ENCODE measurements at places on chromosomes 2 and 18.

GRCh38 chr18:36066686-36067054, 689 bp downstream of the RPRD1A start:
- no peak for DNase-seq

DNA sequence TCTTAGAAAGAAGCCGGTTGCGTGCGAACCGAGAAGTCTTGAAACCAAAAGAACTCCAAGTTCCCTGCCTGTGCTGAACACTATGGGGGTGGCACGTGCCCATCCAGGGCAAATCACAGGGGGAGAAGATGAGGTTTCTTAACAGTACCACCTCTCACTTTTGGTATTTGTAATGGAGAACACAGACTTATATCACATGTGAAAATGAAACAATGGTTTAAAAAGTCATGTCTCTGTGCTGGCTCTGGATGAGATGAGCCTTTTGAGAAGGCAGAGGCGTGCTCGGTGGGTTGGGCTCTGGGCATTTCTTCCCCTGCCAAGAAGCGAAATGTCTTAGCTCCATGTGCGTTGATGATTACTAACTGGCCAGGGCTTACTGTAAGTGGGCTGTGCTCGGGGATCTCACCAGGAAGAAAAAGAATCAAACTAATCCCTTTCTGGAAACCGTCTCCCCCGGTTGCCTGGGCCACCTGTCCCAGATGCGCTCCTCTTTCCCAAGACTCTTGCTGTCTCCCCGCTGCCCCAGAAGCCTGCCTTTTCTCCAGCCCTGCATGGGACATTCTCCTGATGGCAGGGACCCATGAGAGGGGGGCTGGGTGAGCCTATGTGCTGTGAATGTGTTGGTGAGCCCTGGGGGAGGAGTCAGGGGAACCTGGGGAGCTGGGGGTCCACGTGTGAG, 252.9 kb downstream of the PRKCE start:
- DNase-seq, result no peak

GRCh38 chr2:109304242-109304641, 175.2 kb downstream of the SH3RF3 start:
- no peak for DNase-seq

DNA sequence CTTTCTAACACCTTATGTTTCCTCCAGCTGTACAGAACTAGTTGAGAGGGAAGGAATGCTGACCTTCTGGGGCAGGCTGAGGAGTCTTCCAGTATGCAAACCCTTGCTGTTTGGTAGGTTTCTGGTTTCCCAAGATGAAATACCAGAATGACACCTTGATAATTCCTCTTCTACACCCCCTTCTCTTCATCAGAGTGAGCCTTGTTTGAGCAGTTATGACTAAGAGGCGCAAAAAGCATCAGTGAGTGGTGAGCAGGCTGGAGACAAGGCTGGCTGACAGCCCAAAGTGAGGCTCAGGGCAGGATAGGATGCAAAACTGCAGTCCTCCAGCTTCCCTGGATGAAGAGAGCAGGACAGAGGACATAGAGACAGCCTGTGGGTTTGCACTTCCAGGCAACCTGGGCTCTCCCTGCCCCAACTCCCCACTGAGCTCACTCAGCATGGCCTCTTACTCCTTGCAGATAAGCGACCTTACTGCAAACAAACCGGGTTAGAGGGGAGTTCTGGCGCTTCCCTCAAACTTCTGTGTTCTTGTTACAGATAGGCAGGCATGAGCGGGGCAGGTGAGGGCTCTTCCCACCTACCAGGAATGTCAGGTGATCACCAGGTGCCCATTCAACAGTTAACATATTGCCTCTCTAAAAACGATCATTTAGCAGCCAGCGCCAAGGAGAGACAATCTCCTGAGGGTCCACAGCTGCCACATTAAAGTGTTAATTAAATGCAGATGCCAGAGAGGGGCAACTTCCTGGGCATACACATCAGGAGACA, 5.4 kb downstream of the MPPE1 start:
- no peak for DNase-seq
